Stimulated activated CD4-positive, alpha-beta T cell treated with anti-CD3 and anti-CD28 coated beads, Interleukin-1b, Interleukin-23, amount 100 ng/mL, for 1 hour (primary cell): ENCODE measurements at places on chromosomes 3 and 15.
A peak's percentile ranks its signal among the peaks of the same experiment; 100 is the strongest.

- DNase-seq, result no peak
These were observed 22.6 kb downstream of the ZIC1 start for GRCh38 chr3:147431751-147432150.

DNA sequence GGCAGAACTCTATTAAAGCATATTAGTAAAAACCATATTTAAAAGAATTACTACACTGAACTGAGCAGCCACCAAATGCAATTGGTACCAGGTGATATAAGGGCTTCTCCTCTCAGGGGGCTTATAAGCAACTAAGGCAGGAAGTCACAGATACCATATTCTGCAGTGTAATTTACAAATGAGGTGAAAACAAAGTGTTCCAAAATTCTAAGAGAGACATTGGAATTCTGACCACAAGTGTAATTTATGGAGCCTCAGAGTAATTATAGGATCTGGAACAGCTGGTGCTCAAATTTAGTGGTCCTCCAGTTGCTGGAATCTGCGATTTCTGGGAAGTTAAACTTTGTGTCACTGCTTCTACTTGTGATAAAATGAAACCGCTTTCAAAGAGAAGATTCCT is 3.1 kb upstream of the NR1I2 start:
- no peak for DNase-seq

GRCh38 chr3:179438841-179439240 is 12.4 kb downstream of the GNB4 start:
- DNase-seq, result no peak

DNA sequence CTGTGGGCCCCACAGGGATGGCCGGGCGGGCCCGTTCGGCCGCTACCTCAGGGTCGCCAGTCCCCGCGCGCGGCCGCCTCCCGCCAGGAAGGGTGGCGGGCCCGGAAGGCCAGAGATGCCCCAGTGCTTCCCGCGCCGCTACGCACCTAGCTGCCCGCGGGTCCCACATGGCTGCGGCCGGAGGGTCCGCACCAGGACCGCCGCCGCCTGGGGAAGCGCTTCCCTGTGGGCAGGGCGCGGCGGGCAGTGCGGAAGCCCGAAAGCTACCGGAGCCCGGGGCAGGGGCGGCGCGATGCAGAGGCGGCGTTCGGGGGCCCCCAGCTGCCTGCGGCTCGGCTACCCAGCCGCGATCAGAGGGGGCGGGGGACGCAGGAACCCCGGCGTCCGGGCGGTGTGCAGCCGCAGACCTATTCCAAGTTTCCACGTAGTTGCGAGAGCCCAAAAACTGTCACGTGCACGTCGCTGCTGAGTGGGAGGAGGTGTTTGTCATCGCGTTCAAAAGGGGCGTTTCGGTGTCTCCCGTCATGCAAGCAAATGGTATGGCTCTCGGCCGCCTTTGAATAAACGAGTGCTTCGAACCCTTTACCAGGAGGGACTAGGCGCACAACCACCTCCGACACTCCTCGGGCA is at the start of gene TRANK1:
TSS of gene TRANK1 (minus strand) at position 414 of the 630 bp plus-strand sequence. CDS start at position 169, 245 bp downstream.
- DNase-seq, result peak; percentile 55

DNA sequence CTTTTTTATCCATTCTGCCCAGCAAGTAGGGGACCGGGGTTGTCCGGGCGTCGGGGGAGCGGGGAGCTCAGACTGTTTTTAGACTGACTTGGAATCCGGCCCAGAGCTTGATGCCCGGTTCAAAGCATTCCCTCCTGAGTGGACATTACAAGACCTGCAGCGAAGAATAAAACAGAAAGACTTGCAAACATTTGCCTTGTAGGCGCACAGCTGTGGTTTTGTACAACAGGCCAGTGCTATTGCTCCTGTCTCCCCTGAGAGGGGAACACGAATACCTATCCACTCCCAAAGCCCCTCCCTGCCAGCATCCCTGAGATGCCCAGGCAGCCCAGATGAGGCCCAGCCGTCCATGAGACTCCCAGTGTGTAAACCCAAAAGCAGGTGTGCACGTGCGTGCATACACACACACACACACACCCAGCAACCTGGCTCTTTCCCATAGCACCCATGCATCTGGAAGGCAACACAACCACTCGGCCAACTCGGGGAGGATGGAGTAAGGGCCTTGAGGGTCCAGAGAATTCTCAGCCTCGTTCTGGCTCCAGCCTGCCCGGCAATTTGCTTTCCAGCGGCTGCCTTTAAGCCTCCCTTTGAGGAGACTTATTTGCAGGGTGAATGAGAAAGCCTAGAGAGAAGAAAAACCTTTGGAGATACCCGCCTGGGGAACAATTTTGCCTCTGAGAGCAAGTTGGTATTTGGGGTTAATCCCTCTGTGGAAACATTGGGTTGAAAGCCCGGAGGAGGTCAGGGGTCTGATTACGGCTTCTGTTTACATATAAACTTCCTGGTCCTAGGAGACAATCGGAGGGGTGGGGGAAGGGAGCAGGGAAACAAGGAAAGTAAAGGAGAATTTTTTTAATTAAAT is 161.0 kb upstream of the HES1 start:
- DNase-seq, result no peak

GRCh38 chr3:144663456-144664436 is 692.1 kb downstream of the DIPK2A start:
- DNase-seq, result no peak

GRCh38 chr3:13459605-13460340 is 20.3 kb upstream of the HDAC11 start:
- no peak for DNase-seq

DNA sequence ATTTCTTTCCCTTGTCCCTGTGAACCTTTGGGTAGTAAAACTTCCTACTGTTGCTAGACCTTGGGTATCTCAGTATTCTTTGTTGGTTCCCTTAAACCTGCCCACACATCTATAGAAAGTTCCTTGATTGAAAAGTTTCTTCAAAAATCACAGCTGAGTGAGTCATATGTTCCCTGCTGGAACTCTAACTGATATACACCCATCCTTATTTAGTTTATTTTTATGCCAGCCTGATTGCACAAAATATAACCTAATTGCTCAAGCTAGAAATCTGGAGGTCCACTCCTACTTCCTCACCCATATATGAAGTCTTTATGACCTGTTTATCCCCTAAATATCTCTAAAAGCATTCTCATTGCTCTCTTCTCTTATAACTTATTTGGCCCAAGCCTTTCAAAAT is 13.7 kb upstream of the GJD2 start:
- DNase-seq, result no peak

DNA sequence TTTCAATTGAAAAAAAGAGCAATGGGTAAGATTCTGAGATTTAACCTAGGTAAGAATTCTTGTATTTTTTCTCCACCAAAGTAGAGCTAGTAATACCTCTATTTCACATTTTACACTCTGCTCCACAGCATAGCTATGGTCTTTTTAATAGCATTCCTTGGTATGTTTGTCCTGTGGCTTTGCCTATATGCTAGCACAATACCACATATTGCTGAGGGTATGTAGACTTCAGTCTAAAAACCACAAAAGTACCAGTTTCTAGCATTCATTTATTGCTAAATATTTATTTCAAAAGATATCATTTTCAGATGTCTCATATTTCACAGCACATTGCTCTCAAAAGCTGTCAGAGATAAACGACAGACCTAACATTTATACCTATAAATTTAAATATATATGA is 18.2 kb upstream of the EOGT start:
- no peak for DNase-seq

DNA sequence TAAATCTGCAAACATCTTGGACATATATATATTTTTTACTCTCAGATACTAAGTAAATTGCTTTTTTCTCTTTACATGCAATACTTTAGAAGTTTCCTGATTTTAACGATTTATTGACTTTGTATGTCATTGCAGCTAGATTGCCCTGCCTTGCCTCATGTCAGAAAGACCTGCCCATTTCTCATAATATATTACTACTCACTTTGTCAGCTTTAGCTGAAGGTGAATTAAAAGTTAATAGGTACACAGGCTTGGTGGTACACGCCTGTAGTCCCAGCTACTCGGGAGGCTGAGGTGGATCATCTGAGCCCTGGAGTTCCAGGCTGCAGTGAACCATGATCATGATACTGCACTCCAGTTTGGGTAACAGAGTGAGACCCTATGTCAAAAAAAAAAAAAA is 52.8 kb downstream of the PLS1 start:
- DNase-seq, result no peak

GRCh38 chr3:158249183-158249582 is 139.3 kb downstream of the RSRC1 start:
- no peak for DNase-seq

GRCh38 chr3:111961461-111962164 is 17.2 kb upstream of the ABHD10 start:
- DNase-seq, result no peak

GRCh38 chr3:15186101-15186476 is 20.0 kb upstream of the CAPN7 start:
- DNase-seq, result no peak

GRCh38 chr3:150388498-150389418 is 19.3 kb upstream of the TSC22D2 start:
- no peak for DNase-seq

GRCh38 chr3:166285001-166285400 is 447.8 kb upstream of the BCHE start:
- DNase-seq, result no peak

- no peak for DNase-seq
These were observed 1.6 kb upstream of the DNAH12 start for GRCh38 chr3:57545636-57546268.

DNA sequence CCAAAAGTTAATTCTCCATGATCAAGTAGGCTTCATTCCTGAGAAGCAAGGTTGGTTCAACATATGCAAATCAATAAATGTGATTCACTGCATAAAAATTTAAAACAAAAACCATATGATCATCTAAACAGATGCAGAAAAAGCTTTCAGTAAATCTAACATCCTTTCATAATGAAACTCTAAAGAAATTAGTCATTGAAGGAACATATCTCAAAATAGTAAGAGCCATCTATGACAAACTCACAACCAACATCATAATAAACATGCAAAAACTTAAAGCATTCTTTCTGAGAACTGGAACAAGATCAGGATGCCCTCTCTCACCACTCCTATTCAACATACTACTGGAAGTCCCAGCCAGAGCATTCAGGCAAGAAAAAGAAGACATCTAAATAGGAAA is 254.1 kb downstream of the AGBL1 start:
- DNase-seq, result no peak

- DNase-seq, result no peak
These were observed 70.5 kb upstream of the MAP4 start for GRCh38 chr3:48086705-48087104.

GRCh38 chr15:48644827-48645557 is 517 bp downstream of the FBN1 start:
- DNase-seq, result no peak

GRCh38 chr3:65291448-65292125 is 603.8 kb upstream of the ADAMTS9 start:
- no peak for DNase-seq

DNA sequence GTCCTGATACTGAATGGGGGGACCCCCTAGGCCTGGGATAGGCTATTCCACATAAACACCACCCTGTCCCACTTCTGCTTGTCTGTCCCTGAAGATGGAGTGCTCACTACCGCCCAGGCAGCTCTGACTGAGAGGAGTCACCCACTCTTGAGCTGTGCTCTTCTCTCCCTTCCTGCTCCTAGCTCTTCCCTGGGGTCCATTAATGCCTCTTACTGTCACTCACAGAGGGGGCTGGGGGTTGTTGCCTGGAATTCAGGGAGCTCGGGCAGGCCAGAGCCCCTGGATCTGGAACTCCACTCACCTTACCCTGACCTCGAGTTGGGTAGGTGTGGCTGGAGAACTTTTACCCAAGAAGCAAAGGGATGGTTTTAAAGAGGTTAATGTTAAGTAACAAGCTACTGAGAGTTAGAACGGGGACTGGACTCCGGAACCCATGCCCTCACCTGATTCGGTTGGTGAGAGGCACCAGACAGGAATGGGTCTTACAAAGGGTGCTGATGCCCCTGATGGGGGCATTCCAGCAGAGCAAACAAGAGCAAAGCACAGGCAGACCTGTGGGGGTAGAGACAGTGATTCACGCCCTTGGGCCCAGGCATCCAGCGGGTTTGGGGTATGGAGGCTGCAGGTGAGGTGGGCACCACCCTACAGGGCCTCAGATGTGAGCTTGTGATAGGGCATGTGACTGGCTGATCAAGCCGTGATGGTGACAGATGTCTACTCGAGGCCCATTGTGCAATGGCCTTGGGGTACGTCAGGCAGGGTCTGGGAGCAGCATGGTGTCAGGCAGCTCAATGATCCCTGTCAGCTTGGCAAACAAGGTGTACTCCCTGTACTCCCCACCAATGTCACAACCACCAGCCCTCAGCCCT is 5.4 kb downstream of the NBEAL2 start:
- no peak for DNase-seq

DNA sequence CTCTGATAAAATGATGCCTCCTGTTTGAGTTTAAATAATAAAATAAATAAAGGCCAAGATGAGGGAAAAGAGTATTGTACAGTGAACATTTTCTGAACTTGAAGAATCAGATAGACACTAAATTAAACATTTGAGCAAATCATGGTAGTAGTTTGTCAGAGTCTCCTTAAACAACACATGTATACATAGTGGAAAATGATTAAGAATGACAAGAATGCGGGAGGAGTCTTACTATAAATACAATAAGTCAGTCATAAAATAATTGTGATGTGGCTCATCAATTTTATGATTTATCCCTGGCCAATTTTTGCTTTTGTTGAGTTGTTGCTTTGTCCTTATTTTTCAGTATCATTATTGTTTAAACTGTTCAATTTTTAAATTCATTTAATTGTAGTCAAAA is 158.0 kb upstream of the TMC3 start:
- DNase-seq, result no peak

GRCh38 chr3:150412561-150413231 is 4.6 kb downstream of the TSC22D2 start:
- DNase-seq, result no peak

DNA sequence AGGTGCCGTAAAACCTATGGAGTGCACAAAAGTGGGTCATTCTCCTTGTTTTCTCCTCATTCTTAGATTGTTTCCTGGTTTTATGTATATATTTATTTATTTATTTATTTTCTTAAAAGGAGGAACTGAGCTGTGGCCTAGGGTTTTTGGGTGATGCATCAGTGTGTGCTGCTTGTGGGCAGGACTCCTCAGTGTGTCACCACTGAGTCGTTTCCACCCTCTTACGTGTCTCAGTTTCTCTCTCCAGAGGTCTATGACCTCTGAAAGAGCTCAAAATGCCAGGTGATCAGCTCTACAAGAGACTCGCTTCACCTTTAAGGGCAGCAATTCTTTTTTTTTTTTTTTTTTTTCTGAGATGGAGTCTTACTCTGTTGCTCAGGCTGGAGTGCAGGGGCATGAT is 72.9 kb downstream of the CD200 start:
- DNase-seq, result no peak

- DNase-seq, result no peak
These were observed 250.2 kb upstream of the ATP10A start for GRCh38 chr15:26113296-26113695.

DNA sequence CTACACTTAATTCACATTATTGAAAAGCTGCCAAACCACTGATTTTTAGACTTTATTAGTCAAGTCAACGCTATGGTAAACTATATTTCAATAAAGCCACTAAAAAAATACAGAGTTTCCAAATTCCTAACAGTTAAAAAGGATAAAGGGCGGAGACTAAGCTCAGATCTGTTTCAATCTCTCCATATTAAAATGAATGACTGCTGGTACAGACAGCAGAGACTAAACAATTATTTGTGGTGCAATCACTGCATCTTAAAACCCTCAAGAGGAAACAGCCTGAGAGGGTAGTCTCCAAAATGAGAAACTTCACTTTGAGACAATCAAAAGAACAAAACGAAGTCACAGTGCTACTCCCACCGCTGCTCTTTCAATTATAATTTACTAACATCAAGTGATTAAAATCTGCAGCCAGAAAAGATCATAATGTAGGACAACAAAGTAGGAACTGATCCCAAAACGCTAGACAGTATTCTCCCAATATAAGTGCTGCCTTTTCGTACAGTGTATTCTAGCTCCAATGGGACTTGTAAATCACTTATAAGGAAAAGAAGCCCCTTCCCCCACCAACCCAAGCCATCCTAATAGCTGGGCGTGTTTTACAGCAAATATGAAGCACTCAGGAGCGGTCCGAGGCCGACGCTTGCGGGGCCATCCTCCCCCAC is 1.2 kb downstream of the UBP1 start:
- no peak for DNase-seq
